ENCODE measurements at places on chromosomes 5 and 9.
A peak's percentile ranks its signal among the peaks of the same experiment; 100 is the strongest.

DNA sequence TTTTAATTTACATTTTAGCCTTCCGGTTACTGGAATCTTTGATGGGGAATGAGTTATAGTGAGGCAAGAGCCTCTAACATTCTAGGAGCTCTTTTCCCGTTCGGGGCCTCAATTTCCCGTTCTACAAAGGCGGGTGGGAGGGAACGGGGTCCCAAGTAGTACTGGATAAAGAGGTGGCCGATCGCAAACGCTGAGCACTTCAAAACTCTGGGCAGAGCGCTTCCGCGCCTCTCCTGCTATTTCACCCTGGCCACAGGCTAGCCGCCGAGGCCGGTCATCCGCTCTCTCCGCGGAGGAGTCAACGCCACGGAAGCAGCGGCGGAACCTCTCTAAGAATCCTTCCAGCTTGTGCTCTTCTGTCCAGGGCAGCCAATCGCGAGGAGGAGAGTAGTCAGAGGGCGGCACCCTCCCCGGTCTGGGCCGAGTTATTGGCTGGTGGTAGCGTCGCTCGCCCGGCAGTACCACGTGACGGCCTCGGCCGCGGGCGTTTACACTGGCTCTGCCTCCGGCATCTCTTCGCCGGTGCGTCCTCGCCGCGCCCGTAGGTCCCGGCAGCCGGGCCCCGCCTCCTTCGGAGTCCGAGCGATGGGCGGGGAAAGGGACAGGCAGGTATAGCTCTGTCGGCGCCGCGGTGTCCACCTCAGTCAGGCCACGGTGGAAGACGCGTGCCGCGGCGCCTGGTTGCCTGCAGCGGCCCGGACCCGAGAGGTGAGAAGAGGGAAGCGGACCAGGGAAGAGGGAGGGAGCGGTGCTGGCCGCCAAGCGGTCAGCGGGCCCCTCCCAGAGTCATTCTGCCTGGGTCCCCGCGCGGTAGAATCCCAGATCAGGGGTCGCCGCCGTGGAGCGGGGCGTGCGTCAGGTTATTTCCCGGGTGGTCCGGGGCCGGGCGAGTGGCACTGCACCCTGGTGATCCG is at the start of gene SLC26A2:
Gene SLC26A2, plus strand, starts transcription at position 487 of the 914 bp plus-strand sequence. CDS start 16,895 bp downstream, outside the sequence.
- DNase-seq, result peak; percentile 98

GRCh38 chr5:3340471-3340870 is 255.2 kb upstream of the IRX1 start:
- no peak for DNase-seq

GRCh38 chr5:178285399-178286225 is 53.0 kb upstream of the PHYKPL start:
- DNase-seq, result no peak

DNA sequence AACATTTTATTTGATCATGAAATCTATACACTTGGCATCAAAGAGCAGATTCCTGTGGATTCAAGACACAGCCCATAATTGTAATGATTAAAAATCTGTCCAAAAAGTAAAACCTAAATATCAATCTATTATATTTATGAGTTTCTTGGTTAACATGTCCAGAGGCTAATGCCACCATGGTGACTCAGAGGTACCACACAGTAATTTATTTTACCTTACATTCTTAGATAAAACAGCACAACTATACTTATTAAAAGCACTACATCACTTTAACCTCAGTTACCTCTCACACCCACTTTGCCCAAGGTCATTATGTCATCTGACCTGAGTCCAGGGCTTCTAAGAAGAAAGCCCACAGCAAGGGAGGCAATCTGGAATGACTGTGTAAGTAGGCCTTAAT is 519.2 kb downstream of the RASEF start:
- DNase-seq, result no peak

DNA sequence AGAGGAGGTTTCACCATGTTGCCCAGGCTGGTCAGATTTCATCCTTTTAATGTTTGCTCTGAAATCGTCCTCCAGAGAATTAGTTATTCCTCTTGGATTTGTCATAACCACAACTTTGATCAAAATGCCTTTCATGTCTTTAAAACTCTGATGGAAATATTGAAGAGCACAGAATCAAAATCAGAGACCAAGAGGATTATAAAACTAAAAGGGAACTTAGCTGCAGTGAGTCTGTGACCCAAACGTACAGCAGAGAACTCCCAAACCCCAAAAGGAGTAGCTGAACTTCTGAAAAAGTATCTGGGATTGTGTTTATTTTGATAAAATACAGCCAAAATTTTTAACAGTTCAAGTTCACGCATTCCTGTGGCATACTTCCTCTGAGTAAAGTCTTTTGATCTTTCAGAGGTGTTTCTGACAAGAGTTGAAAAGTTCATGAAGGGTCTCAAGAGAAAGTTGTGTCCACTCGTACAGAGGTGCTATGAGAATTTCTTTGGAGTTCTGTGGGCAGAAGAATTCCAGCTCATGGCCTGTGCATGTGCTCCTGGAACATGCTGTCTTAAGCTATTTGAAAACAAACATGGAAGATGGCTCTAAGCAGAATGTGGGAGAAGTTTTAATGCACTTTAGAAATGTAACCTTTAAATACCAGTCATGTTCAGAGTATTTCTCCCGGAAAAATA is 124.0 kb downstream of the ESM1 start:
- DNase-seq, result no peak

DNA sequence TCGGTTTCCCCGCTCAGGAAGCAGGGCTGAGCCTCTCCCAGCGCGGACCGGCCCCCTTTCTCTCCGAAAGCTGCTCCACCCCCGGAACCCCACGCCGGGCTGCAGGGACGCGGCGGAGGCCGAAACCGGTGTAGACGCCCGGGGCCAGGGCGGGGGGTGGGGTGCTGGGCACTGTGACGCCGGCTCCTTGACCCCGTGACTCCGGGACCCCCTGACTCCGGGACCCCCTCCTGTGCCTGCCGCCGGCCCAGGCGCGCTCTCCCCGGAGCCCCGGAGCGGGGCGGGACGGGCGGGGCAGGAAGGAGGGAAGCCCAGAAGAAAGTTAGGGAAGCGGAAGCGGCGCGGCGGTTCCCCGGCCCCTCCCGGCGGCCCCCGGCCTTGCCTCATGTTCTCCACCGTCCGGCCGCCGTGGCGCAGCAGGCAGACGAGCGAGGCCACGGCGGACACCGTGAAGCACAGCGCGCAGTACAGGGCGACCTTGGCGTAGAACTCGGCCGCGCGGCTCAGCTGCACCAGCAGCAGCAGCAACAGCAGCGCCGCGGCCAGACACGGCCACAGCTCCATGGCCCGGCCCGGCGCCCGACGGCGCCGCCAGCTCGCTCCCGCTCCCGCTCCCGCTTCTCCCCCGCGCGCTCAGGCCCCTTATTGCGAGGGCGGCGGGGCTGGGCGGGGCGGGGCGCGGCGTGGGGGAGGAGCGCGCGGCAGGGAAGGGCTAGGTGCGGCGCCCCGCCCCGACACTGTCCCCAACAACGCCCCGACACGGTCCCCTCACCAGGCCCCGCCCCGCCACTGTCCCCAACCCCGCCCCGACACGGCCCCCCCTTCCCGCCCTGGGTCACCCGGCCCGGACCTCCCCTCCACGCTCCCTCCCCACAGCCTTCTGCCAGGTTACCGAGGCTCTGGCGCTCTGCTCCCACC is at the start of gene AGPAT2:
Gene AGPAT2, minus strand, starts transcription at position 664 of the 918 bp plus-strand sequence. Its CDS starts 100 bp downstream, at position 564.
- no peak for DNase-seq

DNA sequence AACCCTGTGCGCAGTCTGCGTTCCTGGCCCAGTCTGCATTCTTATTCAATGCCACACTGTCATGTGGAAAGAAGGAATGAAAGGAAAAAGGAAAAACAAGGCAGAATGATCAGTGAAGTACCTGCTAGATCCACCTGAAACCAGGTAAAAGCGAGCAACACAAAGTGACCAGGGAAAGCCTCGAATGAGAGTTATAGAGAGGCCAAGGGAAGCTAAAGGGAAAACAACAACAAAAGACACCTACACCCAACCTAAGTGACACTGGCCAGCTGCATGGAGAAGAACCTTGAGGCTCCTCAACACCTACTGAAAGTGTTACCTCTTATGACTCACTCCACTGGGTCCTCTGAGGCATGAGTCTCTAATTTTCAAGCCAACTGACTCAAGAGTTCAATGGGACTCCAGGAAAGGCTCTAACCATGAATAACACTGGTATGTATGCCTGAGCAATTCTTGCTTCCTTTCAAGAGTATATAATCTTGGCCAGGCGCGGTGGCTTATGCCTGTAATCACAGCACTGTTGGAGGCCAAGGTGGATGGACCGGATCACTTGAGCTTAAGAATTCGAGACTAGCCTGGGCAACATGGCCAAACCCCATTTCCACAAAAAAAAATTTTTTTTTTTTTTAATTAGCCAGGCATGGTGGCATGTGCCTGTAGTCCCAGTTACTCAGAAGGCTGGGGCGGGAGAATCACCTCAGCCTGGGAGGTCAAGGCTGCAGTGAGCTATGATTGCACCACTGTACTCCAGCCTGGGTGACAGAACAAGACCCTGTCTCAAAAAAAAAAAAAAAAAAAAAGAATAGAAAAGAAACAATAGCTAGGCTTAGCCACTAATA is 29.0 kb downstream of the MTMR12 start:
- DNase-seq, result peak; percentile 70
